ENCODE measurements at places on chromosomes 1 and 21. TPM values are rescaled to one million over a fixed set of nuclear protein-coding genes. Genes with fewer than 3 reads are reported as not detected.

Gene SH2D1B
- total RNA-seq, result 0.33 TPM

Gene CYP4A11
- 457 TPM for total RNA-seq

Gene RBM11
- total RNA-seq, result 0.08 TPM

DNA sequence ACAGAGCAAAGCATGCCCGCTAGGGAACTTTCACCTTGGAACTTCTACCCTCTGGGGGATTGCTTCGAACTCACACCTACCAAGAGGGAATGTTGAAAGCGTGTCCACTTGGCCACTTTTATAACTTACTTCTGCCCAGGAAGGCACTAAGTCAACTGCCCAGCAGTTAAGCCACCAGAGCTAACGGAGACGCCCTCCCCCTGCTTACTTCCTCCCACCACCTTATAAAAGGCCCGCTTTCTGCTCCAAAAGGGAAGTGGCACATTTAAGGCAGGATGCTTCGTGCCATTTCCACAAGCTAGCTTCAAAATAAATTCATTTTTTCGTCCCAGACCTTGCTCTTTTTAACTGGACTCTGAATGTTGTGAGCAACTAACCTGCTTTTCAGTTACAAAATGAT is 3.2 kb upstream of the AK2 start:
- H3K36me3 ChIP-seq, result no peaks in the 10 kb centered on the region
- H3K27ac ChIP-seq, result no peak overlapping the region
- no peak overlapping the region for H3K4me3 ChIP-seq
- H3K4me1 ChIP-seq, result peaks cover 18% of the 10 kb centered on the region
- H3K27me3 ChIP-seq, result no peaks in the 10 kb centered on the region

DNA sequence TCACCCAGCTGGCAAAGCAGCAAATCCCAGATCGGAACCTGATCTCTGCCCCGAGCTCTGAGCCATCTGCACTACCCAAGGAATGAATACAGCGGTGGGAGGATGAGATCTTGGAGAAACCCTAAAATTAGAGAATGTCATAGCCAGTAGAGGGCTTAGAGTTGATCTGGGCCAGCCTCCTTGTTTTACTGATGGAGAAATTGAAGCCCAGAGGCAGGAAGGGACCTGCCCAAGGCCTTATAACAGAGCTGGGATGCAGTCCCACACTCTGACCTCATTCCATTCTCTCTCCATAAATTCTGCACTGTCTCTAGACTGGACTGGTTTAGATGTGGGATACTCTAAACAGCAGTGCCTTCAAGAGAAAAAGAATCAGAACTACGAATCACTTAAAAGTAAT is 4.8 kb upstream of the SFN start:
- H3K4me1 ChIP-seq, result no peaks in the 10 kb centered on the region
- H3K4me3 ChIP-seq, result no peak overlapping the region
- no peak overlapping the region for H3K27ac ChIP-seq
- peaks cover 4% of the 10 kb centered on the region for H3K36me3 ChIP-seq

GRCh38 chr21:16841975-16842695 is 670.7 kb upstream of the CXADR start:
- H3K4me1 ChIP-seq, result no peaks in the 10 kb centered on the region
- no peak for DNase-seq
- no peak overlapping the region for H3K4me3 ChIP-seq
- H3K27me3 ChIP-seq, result no peaks in the 10 kb centered on the region
- H3K36me3 ChIP-seq, result no peaks in the 10 kb centered on the region

DNA sequence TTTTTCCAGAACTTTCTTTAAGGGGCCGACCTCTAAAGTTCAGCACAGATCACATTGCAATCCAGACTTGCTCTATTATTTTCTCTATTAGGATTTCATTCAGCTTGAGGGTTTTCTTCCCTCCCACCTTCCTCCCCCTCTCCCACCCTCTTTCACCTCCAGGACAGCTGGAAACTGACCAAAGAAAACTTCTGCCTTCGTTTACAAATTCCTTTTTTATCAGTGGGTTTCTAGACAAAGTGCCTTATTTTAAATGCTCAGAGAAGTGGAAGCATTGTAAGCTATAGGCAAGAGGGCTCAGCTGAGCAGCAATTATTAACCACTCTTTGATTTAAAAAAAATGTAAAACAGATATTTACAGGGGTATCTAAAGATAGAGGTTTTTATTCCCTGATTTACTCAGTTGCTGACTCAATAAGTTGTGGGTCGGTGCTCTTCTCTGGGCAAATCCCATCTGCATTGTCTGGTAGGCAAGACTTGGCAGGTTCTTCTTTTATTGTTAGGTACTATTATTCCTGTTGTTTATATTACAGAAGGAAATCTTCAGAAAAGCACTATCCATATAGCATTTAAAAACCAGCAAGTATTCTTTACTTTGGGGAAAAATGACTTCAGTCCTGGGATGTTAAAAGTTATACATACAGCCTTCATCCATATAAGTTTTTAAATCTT is 277.0 kb upstream of the C1orf105 start:
- no peaks in the 10 kb centered on the region for H3K27me3 ChIP-seq
- H3K4me1 ChIP-seq, result no peaks in the 10 kb centered on the region
- H3K27ac ChIP-seq, result peak overlapping the region; percentile 34
- no peak for DNase-seq

DNA sequence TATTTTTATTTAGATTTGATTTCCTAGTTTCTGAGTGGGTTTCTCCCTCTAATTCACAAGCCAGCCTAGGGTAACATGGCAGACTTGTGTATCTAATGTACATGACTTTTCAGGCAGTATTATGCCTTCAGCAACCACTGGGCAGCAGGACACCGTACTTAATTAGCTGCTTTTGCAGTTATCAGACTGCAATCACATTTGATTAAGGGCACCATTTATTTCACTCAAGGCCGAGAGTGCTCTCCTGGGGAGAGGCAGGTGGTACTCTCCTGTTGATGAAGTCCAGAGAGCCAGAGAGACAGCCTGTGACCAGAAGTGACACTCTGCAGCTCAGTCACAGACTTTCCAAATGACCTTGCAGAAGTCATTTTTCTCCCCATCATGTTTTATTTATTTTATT is 18.7 kb downstream of the CYYR1 start:
- H3K27me3 ChIP-seq, result no peaks in the 10 kb centered on the region
- no peaks in the 10 kb centered on the region for H3K36me3 ChIP-seq
- DNase-seq, result no peak
- no peaks in the 10 kb centered on the region for H3K4me1 ChIP-seq
- H3K27ac ChIP-seq, result no peak overlapping the region

DNA sequence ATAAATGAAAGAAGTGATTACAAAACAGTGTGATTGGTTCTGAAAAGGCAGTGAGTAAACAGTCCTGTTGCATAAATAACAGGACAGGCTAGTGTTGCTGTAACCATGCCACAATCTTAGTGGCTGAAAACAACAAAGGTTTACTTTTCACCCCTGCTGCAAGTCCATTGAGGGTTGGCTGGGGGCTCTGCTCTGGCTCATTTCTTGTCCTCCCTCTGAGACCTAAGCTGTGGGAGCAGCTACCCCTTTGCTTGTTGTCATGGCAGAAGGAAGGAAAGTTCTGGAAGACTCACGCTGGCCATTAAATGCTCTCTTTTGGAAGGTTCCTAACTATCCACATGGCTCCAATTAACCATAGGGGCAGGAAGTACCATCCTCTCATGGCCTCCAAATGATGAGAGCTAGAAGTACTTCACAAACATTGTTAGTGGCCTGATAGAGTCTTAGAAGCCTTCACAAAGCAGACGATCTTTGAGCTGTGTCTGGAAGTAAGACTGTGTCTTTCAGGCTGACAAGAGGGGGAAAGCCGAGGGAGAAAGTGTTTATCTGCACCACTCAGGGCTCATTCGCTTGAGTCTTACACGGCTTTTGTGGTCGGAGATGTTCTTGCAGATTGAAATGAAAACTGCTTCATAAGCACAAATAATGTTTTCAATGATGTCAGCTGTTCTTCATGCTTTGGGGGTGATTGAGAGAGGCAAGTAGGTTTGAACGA is 11.9 kb downstream of the RCSD1 start:
- H3K4me3 ChIP-seq, result no peak overlapping the region
- no peaks in the 10 kb centered on the region for H3K36me3 ChIP-seq
- no peaks in the 10 kb centered on the region for H3K27me3 ChIP-seq
- DNase-seq, result no peak
